ENCODE measurements at places on chromosomes 12 and 14. TPM values are rescaled to one million over a fixed set of nuclear protein-coding genes. Genes with fewer than 3 reads are reported as not detected.

GRCh38 chr14:71005076-71005475 is 97.8 kb downstream of the PCNX1 start:
- no peak for DNase-seq

The CLEC2A gene
- total RNA-seq = not detected

The NINJ2 gene
- total RNA-seq = 2.6 TPM

DNA sequence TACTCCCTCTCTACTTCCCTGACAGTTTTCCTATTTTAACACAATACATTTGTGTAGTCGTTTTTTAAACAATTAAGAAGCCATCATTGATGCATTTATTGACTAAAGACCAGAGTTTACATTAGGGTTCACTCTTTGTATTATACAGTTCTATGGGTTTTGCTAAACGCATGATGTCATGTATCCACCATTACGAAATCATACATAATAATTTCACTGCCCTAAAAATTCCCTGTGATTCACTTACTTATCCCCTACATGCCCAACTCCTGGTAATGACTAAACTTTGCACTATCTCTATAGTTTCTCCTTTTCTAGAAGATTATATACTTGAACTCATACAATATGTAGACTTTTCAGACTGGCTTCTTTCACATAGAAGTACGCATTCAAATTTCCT is 1016.5 kb upstream of the FOXG1 start:
- no peak for DNase-seq

GRCh38 chr12:95733141-95733825 is 57.3 kb downstream of the NTN4 start:
- no peak for DNase-seq

GRCh38 chr14:104775073-104775489 is 20.5 kb downstream of the AKT1 start:
- no peak for DNase-seq

The NTF3 gene
- total RNA-seq = not detected

DNA sequence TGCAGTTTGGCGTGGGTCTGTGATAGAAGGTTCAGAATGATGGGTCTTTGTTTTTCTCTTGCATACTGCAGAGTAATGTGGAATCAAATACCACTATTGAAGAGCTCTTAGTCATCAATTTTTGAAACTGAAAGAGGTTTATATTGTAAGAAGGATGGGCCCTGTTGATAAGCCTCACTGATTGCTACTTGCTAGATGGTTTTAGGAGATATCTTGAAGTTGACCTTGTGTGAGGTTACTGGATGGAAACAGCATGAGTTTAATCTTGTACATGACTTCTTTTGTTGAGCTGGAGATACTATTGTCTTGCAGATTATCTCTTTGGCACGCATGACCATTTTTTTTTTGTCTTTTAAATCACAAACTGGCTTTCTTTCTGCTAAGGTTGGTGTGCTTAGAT is 13.8 kb downstream of the BICD1 start:
- DNase-seq = no peak

DNA sequence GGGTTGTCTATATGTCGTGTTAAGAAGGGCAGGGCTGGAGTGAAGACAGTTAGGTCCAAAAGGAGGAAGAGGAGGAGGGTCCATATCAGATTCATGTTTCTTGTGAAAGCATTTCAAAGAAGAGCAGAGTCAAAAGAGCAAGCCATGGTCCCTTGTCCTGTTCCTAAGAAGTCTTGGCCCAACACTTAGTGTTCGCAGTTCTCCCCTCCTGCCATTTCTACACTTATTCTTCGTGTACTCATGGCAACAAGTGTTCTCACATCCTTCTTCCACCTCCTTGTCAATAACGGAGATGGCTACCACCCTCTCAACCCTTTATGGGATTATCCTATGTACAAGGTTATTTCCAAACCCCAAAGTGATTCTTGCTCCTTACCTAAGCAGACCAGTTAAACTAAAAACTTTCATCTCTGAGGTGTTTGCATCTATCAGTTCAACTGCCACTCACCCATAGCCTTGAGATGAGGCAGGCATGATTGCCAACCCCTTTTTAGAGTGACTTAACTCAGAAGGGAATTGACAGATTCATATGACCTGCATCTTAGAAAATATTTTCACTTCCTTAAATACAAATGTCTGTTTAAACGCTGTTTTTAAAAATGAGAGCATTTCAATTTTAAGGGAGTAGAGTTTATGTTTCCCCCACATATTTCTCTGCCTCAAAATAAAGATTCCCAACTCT is 19.8 kb upstream of the RNASE2 start:
- no peak for DNase-seq

The FBRSL1 gene
- 129 TPM for total RNA-seq
